RCC 7860 (cell line): ENCODE measurements at places on chromosomes 16 and 17.

DNA sequence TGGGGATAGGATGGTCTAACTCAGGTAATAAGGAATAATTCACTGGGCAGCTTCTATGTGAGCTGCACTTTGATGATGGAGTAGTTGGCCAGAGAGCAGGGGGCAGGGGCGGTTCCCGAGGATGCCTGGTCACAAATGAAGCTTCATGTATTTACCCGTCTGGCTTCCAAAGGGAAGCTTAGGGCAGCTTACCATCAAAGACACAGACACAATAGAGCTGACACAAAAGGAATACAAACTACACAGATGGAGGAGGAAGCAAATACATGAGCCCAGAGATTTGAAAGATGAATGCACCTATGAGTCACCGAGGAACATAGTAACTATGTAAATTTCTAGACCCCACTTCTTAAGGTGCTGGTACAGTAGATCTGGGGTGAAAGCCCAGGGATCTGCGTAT, 8.7 kb upstream of the EMP2 start:
- DNase-seq, result no peak

DNA sequence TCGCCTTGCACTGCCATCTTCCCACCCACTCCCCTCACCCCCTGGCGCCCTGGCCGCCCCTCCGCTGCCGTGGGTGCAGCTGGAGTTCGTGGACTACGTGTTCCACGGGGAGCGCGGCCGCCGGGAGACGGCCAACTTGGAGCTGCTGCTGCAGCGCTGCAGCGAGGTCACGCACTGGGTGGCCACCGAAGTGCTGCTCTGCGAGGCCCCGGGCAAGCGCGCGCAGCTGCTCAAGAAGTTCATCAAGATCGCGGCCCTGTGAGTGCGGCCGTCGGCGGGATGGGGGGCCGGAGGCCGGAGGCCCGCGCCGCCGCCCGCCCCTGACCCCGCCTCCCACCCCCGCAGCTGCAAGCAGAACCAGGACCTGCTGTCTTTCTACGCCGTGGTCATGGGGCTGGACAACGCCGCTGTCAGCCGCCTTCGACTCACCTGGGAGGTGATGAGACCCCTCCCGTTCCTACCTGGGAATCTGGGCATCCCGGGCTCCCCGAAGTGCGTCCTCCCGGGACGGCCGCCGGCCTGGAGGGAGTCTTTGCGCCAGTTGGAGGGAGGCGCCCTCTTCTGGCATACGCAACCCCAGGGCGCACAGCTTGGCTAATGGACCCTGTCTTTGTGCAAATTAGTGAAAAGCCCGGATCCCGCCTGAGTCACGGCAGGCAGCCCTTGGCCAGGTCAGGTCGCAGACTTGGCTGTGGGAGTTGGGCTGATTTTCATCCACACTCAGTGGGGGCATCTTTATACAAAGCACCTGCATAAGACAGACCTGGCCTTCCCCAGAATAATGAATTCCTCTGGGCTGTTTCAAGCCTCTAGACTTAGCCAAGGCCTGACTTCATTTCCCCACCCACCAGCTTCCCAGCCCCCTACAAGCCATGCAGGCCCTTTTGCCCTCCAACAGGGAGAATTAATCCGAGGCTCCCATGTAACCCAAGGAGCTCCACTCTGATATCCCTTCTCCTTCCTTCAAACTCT, 14.3 kb downstream of the RAPGEFL1 start:
- peak; percentile 40 for DNase-seq

DNA sequence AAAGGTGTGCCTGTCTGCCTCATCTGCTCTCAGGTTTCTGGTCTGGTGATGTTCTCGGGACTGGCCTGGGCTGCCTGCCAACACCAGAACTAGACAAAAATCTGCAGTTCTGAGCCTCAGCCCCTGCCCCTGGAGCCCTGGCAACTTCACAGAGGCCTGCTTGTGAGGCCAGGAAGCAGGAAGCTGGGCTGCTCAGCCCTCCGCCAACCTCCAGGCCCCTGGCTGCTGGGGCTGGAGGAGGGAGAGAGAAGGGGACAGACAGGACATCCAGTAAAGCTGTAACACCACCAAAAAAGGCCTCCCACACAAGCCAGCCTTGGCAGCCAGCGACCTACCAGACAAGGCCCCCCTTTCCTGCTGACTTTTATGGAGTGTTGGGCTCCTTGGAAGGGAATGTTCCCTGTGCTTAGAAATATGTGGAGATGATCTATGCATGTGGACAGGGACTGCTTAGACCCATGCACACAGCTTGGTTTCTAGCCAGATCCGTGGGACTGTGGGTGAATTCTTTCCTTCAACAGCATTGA, 157.6 kb downstream of the XYLT1 start:
- DNase-seq, result no peak

DNA sequence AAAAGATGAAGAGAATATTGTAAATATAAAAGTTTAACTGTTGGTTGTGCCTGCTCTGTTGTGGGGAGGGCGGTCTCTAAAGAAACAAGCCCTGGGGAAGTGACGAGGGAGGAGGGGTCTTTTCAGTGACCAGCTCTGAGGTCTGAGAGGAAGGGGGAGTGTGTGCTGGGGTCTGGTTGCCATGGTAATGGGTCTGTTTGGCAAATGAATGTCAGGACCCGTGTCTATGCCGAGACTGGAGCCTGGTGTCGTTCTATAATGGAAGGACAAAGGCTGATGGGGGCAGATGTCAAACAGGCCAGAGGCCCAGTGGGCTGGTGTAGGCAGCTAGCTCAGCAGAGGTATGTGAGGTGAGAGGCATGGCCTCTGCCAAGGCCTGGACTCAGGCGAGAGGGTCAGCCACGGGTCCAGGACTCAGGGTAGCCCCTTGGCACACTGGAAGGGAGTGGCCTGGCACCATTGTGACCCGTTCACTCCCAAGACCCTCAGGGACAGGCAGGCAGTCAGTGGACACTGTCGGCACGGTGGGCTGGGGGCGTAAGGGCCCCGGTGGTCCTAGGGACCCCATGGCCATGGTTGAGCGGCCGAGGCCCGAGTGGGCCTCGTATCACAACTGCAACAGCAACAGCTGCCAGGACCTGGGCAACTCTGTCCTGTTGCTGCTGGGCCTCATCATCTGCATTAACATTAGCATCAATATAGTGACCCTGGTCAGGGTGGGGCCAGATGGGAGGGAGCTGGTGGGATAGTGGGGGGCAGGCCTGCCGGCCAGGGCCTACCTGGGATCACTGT, at the start of gene SPEM1:
SPEM1 (plus strand) TSS at position 506 of the 792 bp plus-strand sequence; CDS start at position 567, 61 bp downstream.
- no peak for DNase-seq

GRCh38 chr16:3321816-3322215, 16.5 kb downstream of the ZNF75A start:
- no peak for DNase-seq

- no peak for DNase-seq
These were observed 722.6 kb upstream of the KIF2B start for GRCh38 chr17:53100126-53100525.
